Ammon's horn (tissue), 1 donor: ENCODE measurements at places on chromosomes 11 and 22.
A peak's percentile ranks its signal among the peaks of the same experiment; 100 is the strongest.

DNA sequence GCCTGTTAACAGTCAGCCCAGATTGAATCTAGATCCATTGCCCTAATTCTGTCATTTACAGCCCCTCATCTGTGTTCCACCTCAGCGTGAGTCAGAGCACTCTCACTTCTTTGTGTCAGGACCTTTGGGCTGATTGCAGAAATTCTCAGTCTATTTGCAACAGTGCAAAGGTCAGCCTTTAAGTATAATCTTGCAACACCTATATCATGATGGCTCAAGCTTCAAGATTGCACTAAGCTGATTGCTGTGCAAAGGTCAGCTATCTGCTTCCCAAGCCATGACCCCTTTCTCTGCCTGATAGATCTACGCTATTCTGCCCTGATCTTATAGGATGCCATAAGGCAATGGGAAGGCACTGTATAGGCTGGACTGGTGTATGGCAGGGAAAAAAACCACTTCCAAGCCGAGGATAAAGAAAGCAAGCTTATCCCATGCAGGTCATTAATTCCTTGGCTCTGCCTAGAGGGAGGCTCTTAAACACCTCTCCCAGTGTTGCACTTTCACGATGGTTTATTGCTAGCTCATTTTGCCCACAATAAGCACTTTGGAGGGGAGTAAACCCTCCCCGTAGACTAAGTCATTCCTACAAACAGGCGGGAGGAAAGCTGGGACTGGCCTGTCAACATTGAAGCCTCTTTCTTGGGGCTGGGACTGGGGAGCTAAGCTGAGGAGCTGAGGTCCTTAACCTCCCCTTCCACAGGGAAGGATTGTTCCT, 100.6 kb downstream of the RRAS2 start:
- DNase-seq: no peak

GRCh38 chr22:42385696-42386095, 46.5 kb downstream of the NFAM1 start:
- peak; percentile 67 for DNase-seq

GRCh38 chr11:125079151-125079877, 16.2 kb downstream of the SLC37A2 start:
- DNase-seq: peak; percentile 22

DNA sequence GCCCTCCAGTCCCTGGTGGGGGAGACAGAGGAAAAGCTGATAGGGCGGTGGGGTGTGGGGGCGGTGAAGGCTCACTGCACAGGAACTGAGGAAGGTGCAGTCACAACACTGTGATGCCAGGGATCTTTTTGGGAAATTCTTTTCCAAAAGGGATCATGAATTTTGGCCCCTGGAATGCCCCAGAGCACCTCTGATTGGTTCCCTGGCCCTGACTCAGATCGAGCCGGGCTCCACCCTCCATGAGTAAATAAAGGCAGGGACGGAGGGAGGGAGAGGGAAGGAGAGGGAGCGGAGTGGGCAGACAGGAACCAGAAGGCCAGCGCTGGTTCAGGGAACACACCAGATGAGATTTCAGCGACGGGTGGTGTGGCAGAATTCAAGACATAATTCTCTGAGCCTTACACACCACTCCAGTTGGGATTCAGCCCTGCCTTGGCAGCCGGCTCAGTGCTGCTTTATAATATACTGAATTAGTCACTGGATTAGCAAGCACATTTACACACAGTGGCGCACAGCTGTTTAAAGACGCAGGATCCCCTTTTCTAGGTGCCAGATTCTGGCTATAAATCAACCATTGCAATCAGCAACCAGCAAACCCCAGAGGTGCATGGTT, 80.3 kb downstream of the ETS1 start:
- DNase-seq: no peak

- peak; percentile 48 for DNase-seq
Measured at GRCh38 chr22:36369922-36370791, 17.6 kb downstream of the MYH9 start.

DNA sequence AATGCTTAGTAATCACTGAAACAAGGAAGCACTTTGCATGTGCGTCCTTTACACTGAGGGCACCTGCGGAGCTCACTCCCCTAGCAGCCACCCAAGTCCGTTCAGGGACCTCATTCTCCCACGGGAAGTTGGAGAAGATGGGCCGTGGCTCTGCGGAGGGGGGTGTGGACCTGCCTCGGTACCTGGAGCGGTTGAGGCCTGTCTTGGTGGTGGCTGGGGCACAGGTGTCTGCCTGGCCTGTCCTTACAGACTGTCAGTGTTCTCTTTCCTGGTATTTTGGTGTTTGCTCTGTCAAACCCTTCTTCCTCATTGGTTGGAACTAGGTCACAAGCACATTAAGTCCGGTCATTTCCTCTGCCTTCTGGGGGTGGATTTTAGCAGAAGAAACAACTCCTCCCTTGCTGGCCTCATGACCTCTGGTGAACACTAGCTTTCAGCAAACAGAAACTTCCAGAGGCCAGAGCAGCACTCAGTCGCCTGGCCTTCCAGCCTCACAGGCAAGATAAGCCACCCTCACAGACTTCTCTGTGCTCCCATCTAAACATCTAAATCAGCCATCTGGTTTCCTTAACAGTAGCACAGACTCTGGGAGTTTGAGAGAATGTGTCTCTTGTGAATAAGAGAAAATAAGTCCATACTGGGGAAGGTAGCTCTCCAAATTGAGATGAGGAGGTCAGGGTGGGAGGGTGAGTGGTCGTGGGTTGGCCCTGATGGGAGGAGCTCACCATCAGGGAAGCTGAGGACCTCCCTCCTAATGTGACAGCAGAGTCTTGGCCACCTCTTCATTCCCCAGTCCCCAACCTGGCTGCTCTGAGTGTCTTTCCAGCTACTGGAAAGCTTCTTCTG, 8.6 kb downstream of the SNAP29 start:
- peak; percentile 78 for DNase-seq
